T-helper 2 cell treated with Interferon-gamma antibody and Interleukin-4, amounts not matched to agents 5 μg/mL and 100 μg/mL, for 36 hours (primary cell): ENCODE measurements at places on chromosomes 11 and 22.

DNA sequence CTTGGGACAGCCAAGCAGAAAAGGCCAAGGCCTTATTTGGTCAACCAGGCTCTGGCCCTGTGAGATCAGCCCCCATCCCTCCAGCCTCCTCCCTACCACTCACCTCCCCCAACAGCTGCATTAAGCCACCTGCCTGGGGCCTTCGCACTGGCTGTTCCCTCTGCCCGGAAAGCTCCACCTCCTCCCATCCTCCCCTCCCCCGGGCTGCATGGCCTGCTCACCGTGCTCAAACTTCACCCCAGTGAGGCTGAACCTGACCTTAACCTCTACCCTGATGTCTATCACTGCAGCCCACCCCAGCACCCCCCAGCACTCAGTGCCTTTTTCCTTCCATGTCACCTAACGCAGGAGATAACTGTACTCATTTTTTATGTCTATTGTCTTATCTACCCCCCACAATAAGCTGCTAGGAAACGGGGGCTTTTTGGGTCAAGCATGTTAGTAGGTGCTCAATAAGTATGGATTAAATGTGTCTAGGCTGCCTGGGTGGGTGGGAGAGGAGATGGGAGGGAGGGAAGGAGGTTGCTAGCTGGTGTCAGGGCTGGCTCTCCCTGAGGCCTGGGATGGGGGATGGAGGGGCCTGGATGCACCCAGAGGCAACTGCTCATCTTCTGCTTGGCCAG is 912 bp downstream of the PTPRCAP start:
- peak; percentile 60 for DNase-seq

GRCh38 chr11:95148938-95149337 is 59.3 kb downstream of the ENDOD1 start:
- no peak for DNase-seq

GRCh38 chr11:131629925-131630540 is 259.6 kb downstream of the NTM start:
- no peak for DNase-seq

DNA sequence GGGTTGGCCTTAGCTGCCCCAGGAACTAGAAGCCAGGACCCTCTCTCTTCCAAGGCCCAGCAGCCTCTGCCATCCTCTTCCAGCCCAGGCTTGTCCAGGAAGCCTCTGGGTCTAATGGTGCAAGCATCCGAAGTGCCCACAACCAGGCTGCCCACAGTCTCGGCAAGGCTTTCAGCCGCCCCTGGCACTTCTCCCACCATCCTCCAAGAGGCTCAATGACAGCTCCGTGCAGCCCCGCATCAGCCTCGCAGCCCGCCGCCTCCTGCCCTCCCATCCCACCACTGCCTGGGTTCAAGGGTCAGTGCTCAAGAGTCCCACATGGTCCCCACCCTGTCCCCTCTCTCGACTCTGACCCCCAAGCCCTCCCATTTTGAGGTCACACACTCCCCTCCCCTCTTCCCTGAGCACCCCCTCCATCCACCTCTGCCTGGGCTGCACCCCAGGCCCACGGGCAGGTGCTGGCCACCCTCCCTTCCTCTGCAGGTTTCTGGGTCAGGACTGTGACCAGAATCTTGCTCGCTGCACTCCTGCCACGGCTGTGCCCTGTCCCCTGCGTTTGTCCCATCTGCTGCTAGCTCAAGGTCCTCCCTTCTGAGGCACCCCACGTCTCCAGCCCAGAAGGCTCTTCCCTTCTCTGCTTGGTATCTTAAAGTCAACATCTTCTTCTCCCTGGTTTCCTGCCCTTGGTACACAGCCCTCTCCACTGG is 17.2 kb downstream of the IFITM10 start:
- DNase-seq = no peak
